ENCODE measurements at places on chromosomes 6 and 20. TPM values are rescaled to one million over a fixed set of nuclear protein-coding genes. Genes with fewer than 3 reads are reported as not detected.
A peak's percentile ranks its signal among the peaks of the same experiment; 100 is the strongest.

DNA sequence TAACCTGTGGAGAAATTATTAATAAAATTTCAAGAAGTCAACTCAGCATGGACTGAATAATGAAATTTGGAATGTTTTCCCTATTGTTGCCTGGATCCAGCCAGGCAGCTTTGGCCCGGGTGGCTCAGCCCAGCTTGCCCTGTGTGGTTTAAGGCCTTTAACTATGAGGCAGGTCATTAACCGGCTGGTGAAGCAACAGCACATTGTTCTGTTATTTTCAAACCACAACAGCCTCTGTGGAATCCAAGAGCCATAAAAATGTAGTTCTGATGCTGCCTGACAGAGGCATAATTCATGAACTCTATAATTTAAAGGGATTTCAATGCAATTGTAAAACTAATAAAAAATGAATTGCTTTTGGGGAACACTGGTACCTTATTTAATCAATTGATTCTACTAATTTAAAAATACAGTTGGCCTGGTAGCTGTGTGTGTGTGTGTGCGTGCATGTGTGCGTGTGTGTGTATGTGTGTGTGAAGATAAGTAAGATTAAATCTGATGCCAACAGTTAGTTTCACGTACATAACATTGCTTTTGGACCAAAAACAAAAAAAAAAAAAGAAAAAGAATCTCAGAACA is 117.7 kb downstream of the RPS12 start:
- DNase-seq = no peak

DNA sequence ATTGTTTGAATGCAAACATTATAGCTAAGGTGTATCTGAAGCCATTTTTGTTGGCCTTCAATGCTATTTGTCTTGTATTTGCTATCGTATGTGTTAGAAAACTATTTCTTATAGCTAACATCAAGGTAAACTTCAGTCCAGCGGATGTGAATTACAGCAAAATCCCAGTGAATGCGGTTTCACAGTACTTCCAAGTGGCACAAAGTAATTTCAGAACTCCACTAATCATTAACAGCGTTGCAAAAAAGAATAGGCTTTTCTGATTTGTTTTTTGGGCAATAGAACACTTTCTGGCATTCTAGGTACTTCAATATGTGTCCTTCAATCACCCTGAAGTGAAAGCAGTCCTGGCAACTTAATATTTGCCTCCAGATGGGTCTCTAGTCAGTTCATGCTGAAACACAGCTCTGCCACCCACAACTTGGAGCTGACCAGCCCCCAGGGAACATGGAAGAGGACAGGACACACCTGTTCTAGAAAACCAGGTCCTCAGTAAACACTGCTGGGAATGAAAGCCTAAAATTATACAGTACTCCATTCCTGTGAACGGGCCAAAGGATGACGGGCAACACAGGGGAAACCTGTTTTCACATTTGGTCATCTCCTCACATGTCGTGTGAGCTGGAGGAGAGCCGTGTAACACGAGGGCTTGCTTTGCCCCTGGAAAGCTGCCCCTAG is 9.7 kb upstream of the MRPS10 start:
- DNase-seq = no peak

The INSM1 gene
- total RNA-seq = 23.2 TPM

DNA sequence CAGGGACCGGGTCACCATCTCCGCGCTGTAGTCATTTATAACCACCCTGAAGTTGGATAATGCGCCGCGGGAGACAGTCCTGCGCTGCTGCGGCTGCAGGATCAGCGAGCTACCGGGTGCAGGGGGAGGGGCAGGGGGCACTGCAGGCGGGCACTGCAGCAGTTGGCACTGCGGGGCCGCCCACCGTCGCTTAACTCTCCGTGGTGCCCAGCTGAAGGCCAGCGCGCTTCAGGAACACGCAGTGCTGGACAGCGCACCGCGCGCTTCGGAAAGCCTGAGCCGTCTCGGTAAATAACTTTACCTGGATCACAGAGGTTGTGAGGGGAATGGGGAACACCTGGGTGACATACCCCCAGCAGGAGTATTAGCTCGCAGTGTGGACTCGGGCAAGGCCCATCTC is 12.4 kb upstream of the LRFN2 start:
- peak; percentile 83 for DNase-seq

The SYCP2 gene
- 9.8 TPM for total RNA-seq

The CCN6 gene
- not detected for total RNA-seq

Measured in stomach (tissue), 19 donors.